ENCODE measurements at places on chromosomes 12 and 14.

DNA sequence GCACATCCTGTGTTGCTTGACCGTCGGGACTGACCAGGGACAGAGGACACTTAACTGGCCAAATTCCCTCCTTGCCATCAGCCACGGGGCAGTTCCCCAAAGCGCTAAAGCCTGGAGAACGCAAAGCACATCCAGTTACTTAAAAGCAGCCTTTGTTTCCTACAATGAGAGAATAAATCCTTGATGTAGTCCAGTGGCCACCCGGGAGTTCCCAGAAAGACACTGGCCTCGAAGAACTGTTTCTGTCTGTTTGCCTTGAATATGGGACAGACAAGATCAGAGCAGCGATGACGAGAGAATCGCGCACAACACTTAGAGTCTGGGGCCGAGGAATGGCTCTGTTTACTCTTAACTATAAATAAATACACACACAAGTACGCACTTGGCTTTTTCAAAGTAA lies 102.2 kb downstream of the TNFAIP2 start:
- no peak for DNase-seq

- no peak for DNase-seq
Measured at GRCh38 chr14:35368139-35368460, 36.4 kb downstream of the NFKBIA start.

DNA sequence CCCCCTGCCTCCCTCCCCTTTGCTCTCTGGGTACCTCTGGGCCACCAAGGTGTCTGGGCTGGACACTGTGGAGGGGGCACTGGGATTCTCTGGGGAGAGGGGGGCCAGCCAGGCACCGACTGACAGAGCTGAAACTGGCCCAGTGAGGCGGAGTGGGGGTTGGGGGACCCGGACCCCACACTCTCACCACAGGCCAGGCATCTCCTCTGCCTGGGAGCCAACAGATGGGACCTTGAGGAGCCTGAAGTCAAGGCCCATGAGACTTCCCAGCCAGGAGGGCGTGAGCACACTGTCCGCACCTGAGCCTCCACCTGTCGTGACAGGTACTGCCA lies 39.8 kb upstream of the PPP1R13B start:
- DNase-seq = no peak

DNA sequence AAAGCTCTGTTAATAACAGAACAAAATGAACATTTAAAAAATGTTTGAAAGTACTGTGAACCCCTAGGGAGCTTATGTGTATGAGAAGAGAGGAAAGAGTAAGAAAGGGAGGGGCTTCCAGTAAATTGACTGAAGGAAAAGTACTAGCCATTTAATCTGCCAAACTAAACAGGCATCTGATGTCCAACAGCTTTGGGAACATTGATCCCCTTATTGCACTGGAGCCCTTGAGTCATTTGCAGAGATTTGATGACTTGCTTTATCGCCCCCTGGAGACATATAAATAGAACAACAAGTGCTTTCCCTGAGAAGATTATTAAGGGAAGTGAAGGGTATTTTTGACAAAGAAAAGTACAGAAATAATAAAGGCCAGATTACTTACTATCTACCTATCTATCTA lies 319.3 kb upstream of the NOVA1 start:
- no peak for DNase-seq

GRCh38 chr14:94175011-94175745 lies 1.1 kb downstream of the PPP4R4 start:
- DNase-seq = no peak

GRCh38 chr12:105104762-105105161 lies 2.8 kb upstream of the WASHC4 start:
- DNase-seq = no peak

DNA sequence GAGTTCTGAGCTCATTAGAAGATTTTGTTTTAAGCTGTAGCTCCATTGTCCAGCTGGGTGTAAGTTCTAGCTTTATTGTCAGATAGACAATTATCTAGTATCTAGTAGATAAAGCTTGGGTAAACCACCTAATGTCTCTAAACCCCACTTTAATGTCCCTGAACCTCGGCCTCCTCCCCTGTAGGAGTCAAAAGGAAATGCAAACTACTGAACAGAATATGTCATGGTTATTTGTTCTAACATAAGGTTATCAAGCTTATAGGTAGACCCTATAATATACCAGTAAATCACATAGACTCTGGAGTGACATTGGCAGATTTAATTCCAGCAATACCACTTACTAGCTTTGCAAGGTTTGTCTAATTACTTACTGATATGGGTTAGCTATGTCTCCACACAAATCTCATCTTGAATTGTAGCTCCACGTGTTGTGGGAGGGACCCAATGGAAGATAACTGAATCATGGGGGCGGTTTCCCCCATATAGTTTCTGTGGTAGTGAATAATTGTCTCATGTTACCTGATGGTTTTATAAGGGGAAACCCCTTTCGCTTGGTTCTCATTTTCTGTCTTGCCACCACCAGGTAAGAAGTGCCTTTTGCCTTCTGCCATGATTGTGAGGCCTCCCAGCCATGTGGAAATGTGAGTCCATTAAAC lies 29.4 kb downstream of the BCAT1 start:
- DNase-seq = no peak

DNA sequence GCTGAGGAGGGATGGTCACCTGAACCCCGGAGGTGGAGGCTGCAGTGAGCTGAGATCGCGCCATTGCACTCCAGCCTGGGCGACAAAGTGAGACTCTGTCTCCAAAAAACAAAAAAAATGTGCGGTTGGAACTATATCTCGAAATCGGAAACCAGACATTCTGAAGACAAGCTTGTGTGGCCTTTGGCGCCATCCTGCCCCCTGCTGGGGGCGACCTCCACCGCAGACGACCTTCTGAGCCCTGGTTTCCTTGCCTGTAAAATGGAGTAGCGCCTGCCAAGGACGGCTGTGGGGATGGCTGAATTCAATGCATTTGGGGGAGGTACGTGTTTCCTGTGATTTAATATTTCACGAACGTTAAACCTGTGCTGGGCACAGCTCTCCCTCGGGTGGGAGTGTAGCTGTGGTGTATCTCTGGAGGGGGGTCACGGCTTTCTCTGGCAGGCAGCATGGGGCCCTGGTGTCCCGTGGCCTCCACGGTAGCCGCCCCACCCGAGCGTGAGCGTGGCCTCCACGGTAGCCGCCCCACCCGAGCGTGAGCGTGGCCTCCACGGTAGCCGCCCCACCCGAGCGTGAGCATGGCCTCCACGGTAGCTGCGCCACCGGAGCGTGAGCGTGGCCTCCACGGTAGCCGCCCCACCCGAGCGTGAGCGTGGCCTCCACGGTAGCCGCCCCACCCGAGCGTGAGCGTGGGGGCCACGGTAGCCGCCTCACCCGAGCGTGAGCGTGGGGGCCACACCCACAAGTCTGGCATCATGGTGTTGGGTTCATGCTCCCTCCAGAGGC lies 55.3 kb downstream of the LRCOL1 start:
- no peak for DNase-seq

All from thyroid gland (tissue), 4 donors.